ENCODE measurements at places on chromosomes 6 and 20.

- no peak for DNase-seq
These were observed 87.9 kb upstream of the NKX2-2 start for GRCh38 chr20:21601799-21602198.

- DNase-seq = no peak
These were observed 88.4 kb downstream of the ID4 start for GRCh38 chr6:19925533-19925932.

GRCh38 chr6:24464253-24465038 is 24.9 kb downstream of the GPLD1 start:
- no peak for DNase-seq

- peak; percentile 74 for DNase-seq
These were observed 1.9 kb downstream of the RRBP1 start for GRCh38 chr20:17679941-17680835.
